ENCODE measurements at places on chromosomes 1 and 21.
A peak's percentile ranks its signal among the peaks of the same experiment; 100 is the strongest.

GRCh38 chr1:15849775-15850324 lies 2.3 kb downstream of the SPEN start:
- no peak for DNase-seq

DNA sequence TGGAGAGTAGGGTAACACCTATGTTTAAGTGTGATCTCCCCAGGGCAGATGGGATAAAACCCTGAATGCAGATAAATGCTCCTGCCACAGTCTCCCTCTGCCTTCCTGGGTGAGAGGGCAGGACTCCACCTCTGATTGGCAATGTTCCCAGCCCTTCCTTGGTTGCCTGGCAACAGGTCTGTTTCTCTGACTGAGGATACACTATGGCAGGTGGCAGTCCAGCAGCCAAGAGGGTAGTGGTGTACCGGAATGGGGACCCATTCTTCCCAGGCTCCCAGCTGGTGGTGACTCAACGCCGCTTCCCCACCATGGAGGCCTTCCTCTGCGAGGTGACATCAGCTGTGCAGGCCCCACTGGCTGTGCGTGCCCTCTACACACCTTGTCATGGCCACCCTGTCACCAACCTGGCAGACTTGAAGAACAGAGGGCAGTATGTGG lies at the start of gene DCDC2B:
Gene DCDC2B, plus strand, starts transcription at position 199 of the 438 bp plus-strand sequence. Its CDS starts 5 bp downstream, at position 204.
- no peak for DNase-seq

DNA sequence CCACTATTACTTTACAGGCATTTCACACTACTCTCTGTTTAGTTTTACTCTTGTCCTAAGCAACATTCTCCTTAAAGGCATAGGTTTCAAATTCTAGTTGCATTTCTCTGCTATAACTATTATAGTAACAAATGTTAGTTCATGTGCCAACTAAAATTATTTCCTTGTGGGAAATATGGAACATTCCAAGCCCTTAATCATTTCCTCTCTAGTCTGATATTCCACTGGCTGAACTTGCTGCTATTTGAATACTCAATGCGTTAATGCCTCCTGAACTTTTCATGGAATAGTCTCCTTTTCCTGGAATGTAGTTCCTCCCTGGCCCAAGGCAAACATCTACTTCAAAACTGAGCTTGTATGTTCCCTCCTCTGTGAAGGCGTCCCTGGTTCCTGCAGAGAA lies 19.3 kb upstream of the TBX19 start:
- no peak for DNase-seq

DNA sequence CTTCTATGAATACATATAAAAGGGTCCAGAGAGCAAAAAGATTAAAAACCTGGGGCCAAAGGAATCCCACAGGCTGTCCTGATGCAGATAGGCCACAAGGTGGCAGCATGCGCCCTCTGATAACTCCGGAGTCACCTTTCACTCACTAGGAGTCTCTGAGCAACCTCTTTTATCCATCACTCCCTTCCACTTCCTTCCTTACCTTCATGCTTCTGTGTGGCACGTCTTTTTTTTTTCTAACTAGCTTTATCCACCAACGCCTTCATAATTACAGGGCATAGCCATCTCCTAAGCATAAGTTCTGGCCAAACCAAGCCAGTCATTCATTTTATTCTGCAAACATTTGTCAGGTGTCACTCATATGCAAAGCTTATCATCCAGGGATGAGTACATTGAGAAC lies 3.9 kb upstream of the PGLYRP4 start:
- DNase-seq, result peak; percentile 39

GRCh38 chr1:54658164-54658913 lies 16.8 kb downstream of the MROH7 start:
- no peak for DNase-seq

- DNase-seq, result peak; percentile 37
These were observed at the start of gene MCOLN2 for GRCh38 chr1:84996846-84997666. TSS of gene MCOLN2 (minus strand) at chr1:84997113. CDS start at chr1:84996872, 241 bp downstream.

- no peak for DNase-seq
These were observed 82.9 kb downstream of the LHX4 start for GRCh38 chr1:180312926-180313325.

- DNase-seq, result no peak
These were observed 8.0 kb downstream of the TNFRSF9 start for GRCh38 chr1:7932524-7933138.

DNA sequence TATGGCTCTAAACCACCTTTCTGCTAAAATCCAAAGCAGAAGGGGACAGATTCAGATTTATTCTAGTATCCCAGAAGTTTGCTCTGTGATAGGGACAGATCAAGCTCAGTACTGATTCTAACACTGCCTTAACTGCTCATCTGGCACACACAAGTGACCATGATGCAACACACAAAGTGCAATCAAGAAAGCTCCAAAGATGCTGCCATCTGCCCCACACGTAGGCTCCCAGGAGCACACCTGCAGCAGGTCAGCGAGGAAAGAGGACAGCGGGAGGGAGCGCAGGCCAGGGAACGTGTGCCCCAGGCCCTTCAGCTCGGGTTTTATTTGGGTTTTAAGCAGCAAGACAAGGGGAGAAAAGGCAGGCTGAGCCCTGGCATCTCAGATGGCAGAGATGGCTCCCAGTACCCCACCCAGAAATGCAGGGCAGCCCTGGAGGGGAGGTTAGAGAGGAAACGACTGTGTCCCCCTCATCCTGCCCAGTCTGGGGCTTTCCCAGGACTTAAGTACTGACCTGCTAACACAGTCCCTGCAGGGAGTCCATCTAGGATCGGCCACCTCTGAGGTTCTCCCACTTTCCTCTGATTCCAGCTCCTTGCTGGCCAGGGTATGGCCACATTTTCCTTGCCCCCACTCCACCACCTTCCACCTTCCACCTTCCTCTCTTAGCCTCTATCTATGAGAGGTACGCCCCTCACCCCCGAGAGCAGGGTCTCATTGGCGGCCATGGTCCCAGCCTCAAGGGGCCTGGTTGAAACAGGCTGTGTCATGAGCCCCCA lies 1.2 kb downstream of the TRIM11 start:
- no peak for DNase-seq

DNA sequence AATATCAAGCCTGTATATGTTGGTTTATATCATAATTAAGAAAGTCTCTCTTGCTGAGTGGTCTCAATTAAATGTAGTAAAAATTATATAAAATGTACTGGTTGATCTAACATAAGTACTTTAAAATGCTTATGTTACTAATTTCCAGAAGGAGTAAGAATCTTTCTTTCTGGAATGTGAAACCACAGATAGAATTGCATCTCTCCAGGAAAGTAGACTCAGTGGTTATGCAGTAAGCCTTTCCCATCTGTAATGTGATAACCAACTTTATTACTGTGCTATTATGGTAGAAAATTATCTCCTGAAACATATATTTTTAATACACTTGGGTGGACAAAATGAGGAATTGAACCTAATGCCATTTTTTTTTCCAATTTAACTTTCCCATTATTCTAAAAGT lies 8.9 kb upstream of the RALGPS2 start:
- DNase-seq, result no peak

DNA sequence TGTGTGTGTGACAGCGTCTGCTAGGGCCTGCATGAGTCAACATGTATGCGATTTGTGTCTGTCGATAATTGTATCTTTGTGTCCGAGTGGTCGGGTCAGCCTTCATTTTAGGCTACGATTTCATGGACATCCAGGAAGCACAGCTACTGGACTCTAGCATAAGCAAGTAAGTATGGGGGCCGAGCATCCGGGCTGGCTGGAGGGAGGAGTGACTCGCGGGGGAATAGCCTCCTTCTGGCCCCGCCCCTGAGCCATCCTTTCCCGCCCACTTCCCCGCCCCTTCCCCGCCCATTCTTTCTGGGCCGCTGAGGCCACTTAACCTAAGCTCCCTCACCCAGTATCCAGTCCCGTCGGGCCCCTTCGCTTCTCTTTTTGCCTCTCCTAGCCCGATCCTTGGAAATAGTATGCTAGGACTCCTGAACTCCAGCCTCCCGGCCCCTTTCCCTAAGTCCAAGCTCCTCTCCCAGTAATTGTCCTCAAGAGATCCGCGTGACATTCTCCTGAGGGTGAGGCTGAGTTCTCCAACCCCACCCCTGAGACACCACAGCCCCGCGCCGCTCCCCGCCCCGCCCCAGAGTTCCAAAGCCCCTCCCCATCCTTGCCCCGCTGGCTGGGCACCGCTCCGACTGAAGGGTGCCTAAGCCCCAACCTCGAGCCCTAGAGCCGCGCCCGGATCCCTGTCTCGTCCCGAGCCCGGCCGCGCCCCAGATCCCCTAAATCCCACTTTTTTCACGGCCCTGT lies 1.2 kb downstream of the MAP3K6 start:
- DNase-seq, result peak; percentile 46

DNA sequence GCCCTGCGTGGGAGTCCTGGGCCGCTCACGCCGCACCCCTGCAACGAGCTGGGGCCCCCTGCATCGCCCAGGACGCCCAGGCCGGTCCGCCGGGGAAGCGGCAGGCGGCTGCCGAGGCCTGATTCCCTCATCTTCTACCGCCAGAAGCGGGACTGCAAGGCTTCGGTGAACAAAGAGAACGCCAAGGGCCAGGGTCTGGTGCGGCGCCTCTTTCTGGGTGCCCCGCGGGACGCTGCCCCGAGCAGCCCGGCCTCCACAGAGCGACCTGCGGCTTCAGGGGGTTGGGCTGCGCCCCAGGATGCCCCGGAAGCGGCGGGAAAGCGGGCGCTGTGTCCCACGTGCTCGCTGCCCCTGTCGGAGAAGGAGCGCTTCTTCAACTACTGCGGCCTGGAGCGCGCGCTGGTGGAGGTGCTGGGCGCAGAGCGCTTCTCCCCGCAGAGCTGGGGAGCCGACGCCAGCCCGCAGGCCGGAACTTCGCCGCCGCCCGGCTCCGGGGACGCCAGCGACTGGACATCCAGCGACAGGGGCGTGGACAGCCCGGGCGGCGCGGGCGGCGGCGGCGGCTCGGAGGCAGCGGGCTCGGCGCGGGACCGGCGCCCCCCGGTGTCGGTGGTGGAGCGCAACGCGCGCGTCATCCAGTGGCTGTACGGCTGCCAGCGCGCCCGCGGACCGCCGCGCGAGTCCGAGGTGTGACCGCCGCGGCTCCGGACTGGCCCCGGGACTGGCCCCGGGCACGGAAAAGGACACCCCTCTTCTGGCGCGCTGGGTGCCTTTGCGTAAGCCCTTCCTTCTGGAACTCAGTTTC lies 2.7 kb downstream of the FAM110D start:
- no peak for DNase-seq

DNA sequence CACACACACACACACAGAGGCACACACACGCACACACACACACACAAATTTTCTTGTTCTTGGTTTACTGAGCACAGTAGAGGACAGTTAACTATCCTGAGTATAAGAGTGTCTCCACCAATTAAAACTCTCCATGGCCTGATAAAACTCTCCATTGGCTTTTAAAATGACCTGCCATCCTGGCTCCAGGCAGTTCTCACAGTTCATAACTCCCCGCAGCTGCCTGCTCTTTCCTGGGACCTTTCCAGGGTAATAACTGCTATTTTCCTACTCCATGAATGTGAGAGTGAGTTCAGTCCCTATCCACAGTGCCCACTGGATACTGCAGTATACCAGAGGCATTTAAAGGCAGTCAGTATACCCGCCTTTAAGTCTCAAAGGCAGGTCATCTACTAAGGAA lies 351.5 kb downstream of the PLPP3 start:
- no peak for DNase-seq

GRCh38 chr1:73778471-73778870 lies 419.5 kb downstream of the LRRIQ3 start:
- DNase-seq, result no peak

DNA sequence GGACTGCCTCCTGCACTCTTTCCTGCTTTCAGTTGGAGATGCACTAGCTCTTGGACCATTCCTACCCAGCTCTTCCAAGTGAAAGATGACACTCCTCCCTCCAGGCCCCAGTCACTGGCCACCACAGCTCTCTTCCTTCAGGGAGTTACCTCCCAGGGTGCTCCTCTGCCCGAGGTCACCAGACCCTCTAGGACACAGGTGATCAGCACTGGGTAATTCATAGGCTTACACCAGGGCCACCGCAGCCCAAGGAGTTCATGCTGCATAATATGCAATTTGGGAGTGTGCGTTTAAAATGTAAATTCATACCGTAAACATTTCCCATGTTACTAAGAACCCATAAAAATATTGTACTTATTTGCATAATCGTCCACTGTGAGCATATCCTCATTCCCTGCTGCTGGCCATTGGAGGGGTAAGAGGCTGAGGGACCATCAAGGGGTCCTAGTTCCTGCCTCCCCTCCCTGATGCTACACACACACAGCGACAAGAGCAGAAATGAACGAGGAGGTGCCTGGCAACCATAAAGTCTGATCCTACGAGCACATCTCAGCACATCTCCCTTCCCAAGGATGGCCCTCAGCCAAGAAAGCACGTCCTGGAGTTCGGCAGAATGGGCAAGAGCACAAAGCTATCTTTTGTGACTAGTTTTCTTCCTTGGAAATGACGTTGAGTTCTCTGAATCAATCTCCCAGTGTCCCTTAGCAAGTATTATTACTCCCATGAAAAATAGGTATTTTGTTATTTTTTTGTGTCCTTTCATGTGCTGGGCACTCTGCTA lies 222.9 kb upstream of the RAB4A start:
- DNase-seq, result no peak

GRCh38 chr1:53637511-53638359 lies 101.2 kb downstream of the GLIS1 start:
- DNase-seq, result no peak

- no peak for DNase-seq
These were observed 41.7 kb downstream of the CD53 start for GRCh38 chr1:110914676-110915075.

DNA sequence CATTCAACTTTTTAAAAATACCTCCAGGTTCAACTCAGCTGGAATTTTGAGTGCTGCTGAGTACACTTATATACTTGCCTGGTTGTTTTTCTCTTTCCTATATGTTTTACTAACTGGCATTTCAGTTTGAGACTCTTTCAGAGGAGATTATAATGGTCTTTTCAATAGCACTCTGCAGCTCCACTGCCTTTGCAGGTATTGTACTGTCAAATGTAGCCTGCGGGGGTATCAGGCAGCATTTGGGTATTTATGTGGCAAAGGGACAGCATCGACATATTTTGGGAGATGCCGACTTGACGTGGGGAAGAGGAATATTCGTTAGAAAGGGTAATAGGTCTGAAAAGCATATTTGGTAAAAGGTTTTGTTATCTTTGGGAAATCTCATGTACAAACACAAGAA lies 11.1 kb upstream of the TGFBR3 start:
- no peak for DNase-seq

DNA sequence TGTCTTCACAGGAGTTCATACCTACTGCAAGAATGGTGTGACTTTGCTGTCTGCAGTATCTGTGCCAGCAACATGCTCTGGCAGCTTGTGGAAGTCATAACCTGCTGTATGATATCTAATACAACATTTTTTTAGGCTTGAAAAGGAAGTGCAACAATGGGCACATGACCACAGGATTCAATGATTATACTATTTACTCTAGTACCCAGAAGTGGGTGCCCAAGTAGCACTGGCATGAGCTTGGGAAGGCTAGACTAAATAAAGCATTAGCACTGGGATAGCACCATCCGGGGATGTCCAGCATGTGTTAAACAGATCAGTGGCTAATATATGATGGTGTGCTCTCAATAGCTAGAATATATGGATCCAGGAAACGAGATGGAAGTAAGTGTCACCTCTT lies 98.6 kb upstream of the PDE4B start:
- no peak for DNase-seq

GRCh38 chr1:96465441-96465840 lies 256.1 kb upstream of the PTBP2 start:
- DNase-seq, result no peak

- DNase-seq, result no peak
These were observed 25.6 kb downstream of the FCRL2 start for GRCh38 chr1:157751283-157751682.

GRCh38 chr1:52927212-52928014 lies at the start of gene SCP2:
TSS of gene SCP2 (plus strand) at chr1:52927276. CDS start at chr1:52927397, 121 bp downstream.
- peak; percentile 65 for DNase-seq

Data from effector memory CD8-positive, alpha-beta T cell (primary cell).